Stimulated activated CD8-positive, alpha-beta memory T cell treated with anti-CD3 and anti-CD28 coated beads, Interleukin-4, amount 100 ng/mL, for 24 hours (primary cell): ENCODE measurements at places on chromosomes 16 and 17.

GRCh38 chr16:21172650-21173049 is 14.2 kb downstream of the LDAF1 start:
- DNase-seq, result no peak

- no peak for DNase-seq
Observed at GRCh38 chr17:5464717-5465507, 3.9 kb downstream of the DHX33 start.

DNA sequence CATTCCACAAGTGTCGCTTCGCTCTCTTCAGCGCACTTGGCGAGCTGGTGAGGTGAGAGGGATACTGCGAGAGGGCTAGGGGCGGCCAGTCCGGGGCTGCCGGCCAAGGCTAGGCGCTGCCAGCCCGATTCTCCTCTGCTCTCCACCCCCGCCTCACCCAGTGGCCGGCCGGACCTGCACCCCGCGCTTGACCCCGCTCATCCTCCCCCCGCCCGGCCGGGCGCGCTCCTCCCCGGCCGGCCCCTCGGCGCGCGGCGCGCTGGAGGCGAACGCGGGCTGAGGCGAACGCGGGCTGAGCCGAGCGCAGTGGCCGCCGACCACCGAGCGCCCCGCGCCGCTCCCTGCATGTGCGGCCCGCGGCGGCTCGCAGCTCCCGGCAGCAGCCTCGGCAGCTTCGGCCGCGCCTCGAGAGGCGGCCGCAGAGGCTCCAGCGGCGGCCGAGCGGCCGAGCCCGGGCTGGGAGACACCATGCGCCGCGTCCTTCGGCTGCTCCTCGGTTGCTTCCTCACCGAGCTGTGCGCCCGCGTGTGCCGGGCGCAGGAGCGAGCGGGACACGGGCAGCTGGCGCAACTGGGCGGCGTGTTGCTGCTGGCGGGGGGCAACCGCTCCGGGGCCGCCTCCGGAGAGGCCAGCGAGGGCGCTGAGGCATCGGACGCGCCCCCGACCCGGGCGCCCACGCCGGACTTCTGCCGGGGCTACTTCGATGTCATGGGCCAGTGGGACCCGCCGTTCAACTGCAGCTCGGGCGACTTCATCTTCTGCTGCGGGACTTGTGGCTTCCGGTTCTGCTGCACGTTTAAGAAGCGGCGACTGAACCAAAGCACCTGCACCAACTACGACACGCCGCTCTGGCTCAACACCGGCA is at the start of gene SHISA9:
Gene SHISA9 (plus strand): TSS at position 2 of the 865 bp plus-strand sequence.
- DNase-seq, result no peak

GRCh38 chr17:50842506-50843149 is 7.2 kb downstream of the WFIKKN2 start:
- no peak for DNase-seq

- no peak for DNase-seq
Observed at GRCh38 chr16:52545898-52546266, 1.1 kb downstream of the TOX3 start.

DNA sequence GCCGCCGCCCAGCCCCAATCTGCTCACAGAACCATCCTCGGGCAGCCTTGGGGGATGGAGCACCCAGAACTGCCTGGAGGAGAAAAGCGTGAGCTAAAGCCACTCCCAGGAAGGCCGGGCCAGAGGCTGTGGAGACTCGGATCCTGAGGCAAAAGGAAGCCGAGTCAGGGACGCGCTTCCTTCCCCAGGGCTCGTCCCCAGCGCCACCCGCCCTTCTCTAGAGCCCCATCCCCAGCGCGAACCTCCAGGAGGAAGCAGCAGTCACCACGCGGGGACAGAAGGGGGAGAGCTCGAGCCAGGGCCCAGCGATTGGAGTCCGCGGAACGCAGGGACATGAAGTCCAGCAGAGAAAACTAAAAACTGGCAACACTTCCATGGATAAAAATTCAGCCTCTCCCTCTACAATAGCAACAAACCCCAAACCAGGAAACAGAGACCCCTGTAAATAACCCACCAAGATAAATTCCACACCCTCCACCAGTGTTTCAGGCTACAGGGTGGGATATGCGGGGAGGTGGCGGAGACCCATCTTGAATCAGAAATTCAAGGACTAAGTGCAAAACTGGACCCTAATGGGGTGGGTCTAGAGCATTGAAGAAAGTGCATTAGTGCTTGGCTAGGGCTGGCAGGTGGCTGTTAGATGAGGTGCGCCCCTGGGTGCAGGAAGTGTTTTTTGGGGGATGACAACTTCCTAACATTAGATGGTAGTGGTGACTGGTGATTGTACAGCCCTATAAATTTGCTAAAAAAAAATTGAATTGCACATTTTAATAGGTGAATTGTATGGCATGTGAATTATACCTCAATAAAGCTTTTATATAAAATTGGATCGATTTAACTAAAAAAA is 116.1 kb upstream of the METRNL start:
- no peak for DNase-seq

DNA sequence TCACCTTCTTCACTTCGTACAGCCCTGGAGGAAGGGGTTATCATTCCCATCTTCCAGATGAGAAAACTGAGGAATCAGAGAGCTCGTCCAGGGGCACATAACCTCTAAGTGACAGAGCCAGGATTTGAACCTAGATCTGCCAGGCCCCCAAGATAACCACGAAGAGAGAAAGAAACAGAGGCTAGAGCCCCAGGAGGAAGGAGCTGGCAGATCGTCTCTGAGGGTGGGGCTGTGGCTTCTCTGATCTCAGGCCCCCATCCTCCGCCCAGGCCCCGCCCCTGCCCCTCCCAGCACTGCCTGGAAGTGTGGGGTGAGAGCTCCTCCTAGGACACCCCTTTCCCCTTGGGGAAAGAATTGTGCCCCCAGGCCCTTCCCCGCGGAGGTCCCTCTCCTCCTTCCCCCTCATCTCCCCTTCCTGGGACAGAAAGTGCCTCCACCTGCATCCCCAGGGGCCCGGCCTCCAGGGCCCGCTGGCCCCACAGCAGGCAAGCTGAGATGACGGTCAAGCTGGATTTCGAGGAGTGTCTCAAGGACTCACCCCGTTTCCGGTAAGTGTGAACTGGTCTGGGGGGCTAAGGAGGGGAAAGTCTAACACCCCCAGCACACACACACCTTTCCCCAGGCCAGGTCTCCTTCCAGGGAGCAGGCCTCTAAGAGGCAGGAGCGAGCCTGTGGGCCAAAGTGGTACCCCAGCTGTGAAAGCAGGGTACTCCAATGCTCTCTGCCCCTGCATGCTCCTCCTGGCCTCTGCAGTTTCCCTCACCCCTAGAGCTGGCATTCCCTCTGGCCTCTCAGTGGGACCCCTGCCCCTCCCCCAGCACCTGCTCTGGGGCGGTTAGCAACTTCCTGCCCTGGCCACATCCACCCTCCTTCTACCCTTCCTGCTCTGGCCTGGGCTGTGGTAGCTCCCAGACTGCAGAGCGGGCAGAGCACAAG is at the start of gene ACAP1:
Gene ACAP1 (plus strand): TSS at position 290 of the 936 bp plus-strand sequence. CDS start 206 bp downstream, at position 496.
- DNase-seq, result peak; percentile 85

- DNase-seq, result no peak
Observed at GRCh38 chr17:42873315-42873714, 22.3 kb downstream of the AOC3 start.

DNA sequence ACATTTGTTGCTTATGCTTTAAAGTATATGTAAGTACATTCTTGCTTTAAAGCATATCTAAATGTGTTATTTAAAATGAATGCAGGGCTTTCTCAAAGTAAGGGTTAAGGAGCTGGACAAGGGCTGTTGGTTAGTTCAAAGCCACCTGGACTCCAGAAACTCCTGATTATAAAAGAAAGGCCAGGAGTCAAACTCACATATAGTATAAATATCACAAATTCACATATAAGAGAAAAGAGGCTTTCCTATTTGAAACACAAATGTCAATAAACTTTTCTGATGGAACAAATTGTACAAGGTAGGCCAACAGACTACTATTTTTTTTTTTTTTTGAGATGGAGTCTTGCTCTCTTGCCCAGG is 84.5 kb upstream of the CORO6 start:
- no peak for DNase-seq

- DNase-seq, result no peak
Observed at GRCh38 chr16:51818342-51818944, 667.4 kb upstream of the SALL1 start.

DNA sequence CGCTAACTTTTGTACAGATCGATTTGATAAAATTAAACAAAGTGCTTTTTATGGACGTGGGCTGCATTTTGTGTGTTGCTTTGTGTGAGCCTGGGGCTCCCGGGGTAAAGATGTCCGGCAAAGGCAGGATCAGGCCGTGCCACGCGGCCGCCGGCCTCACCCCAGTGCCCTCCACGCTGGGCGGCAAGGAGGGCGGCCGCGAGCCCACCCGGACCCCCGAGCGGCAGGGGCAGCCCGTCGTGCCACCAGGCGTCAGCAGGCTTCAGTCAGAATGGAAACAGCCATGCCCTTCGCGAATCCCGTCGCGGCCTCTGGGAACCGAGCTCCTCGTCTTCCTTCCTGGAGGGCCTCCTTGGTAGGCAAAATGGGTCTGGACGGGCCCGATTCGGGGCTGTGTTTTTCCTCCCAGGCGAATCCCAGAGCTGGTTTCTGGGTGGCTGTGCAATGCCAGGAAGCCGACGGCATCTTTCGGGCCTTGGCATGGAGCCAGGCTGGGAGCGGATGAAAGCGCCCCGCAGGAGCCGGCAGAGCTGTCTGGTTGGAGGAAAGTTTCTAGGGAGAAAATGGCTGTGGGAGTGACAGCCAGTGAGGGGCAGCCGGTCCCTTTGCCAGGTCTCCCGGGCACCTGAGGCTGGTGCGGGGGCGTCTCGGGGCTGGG is 5.5 kb downstream of the SOX8 start:
- no peak for DNase-seq
